T-cell (primary cell): ENCODE measurements at places on chromosomes 2 and 18.

DNA sequence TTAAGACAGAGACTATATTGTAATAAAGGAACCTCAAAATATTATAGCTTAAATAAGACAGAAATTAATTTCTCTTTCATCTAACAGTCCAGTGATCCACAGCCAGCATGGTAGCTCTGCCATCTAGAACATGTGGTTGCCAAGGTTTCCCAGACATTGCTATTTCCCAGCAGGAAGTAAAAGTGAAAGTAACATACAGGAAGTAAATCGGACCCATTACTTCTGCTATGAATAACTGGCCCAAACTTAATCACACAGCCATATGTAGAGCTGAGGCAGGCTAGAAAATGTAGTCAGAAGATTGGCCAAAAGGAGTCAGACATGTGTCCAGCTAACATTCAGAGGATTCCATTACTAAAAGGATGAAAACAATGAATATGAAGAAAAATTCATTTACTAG lies 71.0 kb downstream of the NOL4 start:
- no peak for DNase-seq

GRCh38 chr2:26704441-26704977 lies 12.0 kb downstream of the KCNK3 start:
- DNase-seq, result no peak

GRCh38 chr2:64853894-64854293 lies 135.3 kb upstream of the SLC1A4 start:
- DNase-seq, result no peak

- DNase-seq, result no peak
Measured at GRCh38 chr2:130376433-130377293, 20.8 kb downstream of the PTPN18 start.

GRCh38 chr2:58541511-58541910 lies 300.4 kb upstream of the FANCL start:
- DNase-seq, result no peak

DNA sequence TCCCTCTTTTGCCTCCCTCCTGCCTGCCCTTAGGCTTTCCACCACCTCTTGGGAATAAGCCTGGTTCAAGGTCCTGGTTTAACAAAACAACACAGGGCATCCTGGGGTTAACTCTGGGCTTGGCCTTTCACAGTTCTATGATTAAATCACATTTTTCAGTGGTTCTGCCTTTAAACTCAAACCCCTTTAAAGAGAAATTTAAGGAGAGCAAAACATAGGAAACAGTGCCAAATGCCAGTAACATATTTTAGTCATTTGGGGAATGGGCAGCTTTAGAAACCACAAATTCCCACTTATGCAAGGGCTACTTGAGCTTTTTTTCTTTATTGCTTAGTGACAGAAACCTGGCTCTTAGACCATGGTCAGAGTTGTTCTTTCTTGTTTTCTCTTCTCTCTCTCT lies 112.2 kb upstream of the FZD5 start:
- no peak for DNase-seq

DNA sequence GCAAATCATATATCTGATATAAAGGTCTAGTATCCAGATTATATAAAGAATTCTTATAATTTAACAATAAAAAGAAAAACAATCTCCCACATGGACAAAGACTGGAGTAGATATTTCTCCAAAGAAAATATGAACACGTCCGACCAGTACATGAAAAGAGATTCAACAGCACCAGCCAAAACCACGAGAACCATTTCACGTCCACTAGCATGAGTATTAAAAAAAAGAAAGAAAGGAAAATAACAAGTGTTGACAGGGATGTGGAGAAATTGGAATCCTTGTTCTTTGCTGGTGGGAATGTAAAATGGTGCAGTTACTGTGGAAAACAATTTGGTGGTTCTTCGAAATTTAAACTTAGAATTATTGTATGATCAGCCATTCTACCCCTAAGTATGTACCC lies 432.7 kb upstream of the TRIB2 start:
- DNase-seq, result no peak

GRCh38 chr2:43034921-43035320 lies 191.5 kb downstream of the ZFP36L2 start:
- no peak for DNase-seq

- DNase-seq, result no peak
Measured at GRCh38 chr2:85134896-85135659, 1.9 kb downstream of the TCF7L1 start.

DNA sequence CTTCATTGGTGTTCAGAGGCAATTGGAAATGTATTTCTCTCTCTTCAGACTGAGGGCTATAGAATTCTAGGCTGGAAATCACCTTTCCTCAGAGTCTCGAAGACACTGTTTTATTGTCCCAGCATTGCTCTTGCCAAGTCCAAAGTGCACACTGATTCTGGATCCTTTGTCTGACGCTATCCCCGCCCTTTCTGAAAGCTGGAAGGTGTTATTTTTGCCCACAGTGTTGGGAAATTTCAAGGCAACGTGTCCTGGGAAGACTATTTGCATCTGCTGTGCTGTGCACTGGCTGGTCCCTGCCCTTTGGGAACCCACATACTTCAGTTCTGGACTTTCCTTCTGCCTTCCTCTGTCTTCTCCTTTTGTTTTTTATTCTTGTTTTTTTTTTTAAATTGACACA lies 190.8 kb downstream of the SH3BP4 start:
- no peak for DNase-seq

DNA sequence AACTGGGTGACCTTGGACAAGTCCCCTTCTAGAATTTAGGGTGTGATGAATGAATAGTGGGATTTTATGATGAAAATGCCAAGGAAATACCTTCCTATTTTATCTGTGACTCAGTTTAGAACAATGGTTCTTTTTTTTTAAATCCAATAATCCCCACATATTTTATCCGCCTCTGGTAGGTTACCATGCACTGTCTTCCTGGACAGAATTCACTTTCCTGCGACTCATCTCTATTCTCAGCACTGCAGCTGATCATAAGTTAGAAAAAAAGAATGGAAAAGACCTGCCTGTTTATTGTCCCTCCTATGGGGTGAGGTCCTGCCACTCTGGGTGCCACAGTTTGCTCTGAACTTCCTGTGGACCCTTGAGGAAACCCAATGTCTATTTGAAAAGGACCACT lies 73.1 kb downstream of the IRS1 start:
- no peak for DNase-seq
